ENCODE measurements at places on chromosomes 6 and 20.

DNA sequence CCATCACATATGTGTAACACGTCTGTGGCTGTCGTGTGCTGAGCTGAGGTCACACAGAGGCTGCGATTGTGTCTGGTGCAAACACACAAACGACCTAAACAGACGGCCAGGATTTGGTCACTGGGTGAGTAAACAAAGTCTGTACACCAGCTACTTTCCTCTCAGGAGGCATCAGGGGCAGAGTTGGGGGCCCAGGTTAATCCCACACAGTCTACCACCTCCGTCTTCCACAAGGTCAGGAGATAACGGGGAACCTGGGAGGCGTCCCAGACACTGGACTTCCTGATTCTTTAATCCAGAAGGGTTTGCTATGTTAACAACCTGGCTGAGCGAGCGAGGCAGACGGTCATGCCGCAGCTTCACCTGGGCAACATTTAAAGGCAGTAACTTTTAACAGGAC is 1.5 kb downstream of the DACT2 start:
- DNase-seq = no peak

- no peak for DNase-seq
Measured at GRCh38 chr6:35011096-35012041, 122.3 kb downstream of the ANKS1A start.

DNA sequence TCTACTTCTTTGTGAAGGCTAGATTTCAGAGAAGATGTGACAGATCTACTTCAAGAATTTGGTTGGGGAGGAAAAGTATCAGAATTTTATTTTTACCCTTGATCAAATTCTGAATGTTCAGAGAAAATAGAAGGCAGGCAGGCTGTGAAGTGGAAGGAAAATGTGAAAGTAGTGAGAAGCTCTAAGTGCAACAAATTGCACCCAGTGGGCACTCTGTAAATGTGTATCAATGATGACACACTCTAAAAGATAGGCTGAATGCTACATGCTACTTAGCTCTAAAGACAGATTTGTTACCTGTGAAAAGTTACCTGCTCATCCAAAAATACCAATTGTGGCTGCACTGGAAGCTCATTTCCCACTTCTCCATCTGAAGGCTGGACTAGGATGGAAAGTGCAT is 438.6 kb downstream of the PKHD1 start:
- no peak for DNase-seq

DNA sequence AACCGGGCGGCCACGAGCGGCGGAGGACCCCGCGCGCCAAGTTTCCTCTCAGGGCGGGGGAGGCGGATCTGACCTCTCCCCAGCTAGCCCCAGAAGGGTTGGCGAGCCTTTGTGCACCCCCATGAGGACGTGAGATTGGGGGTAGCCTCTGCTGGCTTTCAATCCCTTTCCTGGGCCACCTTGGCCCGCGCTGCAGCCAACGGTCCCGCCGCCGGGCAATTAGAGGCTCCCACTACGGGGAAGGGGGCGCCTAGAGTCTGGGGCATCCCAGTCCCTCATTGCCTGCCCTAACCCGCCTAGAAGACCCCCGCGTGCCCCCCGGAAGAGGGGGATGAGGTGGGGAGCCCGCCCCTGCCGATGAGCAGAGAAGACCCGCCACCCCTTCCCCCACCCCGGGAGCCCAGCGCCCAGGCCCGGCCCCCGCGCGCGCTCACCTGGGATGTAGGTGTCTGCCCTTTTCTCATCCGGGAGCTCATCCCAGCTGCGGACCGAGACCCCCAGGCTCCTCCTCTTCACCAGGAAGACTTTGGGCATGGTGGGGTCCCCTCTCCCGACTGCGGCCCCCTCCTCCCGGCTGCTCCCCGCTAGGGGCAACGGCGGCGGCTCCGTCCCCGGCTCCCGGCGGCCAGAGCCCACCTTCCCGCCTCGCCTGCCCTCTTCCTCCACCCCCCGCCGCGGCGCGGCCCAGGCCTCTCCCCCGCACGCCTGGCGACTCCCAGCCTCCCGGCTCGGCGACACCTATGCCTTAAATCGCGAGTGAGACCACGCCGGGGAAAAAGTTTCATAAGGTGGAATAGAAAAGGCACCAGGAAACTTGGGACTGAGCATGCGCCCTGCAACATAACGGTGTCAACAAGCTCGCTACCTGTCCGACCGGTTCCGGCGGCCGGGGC is at the start of gene OVOL2:
OVOL2 (minus strand) TSS at position 816 of the 893 bp plus-strand sequence; CDS start at position 534, 282 bp downstream.
- no peak for DNase-seq

GRCh38 chr6:170524172-170524502 is 29.0 kb downstream of the PSMB1 start:
- DNase-seq = no peak

GRCh38 chr6:39669973-39670342 is 55.2 kb downstream of the KIF6 start:
- no peak for DNase-seq

- no peak for DNase-seq
Measured at GRCh38 chr20:16528078-16528477, 45.2 kb downstream of the KIF16B start.

DNA sequence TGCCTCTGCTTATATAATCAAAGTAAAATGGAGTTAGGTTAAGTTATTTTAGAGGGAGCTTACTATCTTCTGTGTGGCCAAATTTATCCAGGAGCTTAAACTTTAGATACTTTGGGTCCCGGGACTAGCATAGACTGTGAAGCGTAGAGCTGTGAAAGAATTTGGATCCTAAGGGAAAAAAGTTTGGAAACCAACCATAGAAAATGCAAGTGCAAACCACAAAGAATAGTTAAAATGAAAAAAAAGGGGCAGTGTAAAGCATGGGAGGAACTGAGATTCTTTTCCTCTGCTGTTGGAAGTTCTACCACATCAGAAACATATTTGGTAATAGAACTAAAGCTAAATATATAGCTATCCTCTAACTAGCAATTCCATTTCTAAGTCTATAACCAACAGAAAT is 232.2 kb upstream of the FLRT3 start:
- no peak for DNase-seq

GRCh38 chr20:44596010-44596409 is 13.6 kb downstream of the PKIG start:
- DNase-seq = no peak

GRCh38 chr6:47091886-47092668 is 49.9 kb upstream of the ADGRF1 start:
- no peak for DNase-seq

DNA sequence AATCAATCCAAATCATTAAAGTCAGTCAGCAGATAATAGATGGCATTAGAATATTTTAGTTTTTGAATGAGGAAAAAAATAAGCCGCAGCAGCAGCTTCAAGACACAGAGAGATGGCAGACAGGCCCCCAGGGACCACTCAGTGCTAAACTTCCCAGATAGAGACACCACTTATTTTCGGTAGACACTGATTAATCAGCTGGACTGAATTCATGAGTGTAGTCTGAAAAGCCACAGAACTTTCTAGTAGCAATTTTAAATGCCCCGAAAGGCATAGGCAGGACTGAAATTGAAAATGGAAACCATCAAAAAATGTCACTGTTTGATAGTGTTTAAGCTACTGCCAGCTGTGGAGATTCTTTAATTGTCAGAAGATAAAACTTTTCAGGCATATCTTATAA is 3.1 kb upstream of the CLDN20 start:
- DNase-seq = no peak

DNA sequence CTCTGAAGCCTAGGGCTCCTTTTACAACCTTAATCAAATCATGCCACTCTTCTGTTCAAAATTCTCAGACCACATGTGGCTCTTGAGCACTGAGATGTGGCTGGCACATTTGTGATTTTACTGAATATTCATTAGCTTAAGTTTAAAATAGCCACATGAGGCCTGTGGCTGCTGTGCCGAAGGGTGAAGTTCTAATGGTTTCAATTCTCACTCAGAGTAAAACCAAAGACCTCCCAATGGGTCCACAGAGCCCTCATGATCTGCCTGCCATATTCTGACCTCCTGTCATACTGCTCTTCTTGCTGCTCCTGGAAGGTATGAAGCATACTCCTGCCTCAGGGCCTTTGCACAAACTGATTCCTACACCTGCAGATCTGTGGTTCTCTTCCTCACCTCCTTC is 7.8 kb upstream of the CST3 start:
- DNase-seq = no peak

GRCh38 chr6:100657678-100658330 is 193.1 kb upstream of the SIM1 start:
- DNase-seq = no peak

DNA sequence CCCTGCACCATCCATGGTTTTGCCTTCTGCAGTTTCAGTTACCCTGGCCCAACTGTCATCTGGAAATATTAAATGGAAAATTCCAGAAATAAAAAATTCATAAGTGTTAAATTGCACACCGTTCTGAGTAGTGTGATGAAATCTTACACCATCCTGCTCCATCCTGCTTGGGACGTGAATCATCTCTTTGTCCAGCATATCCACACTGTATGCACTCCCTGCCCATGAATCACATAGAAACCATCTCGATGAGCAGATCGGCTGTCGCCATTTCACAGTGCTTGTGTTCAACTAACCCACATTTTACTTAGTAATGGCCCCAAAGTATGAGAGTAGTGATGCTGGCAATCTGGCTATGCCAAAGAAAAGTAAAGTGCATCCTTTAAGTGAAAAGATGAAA is 105.9 kb upstream of the ID4 start:
- no peak for DNase-seq

DNA sequence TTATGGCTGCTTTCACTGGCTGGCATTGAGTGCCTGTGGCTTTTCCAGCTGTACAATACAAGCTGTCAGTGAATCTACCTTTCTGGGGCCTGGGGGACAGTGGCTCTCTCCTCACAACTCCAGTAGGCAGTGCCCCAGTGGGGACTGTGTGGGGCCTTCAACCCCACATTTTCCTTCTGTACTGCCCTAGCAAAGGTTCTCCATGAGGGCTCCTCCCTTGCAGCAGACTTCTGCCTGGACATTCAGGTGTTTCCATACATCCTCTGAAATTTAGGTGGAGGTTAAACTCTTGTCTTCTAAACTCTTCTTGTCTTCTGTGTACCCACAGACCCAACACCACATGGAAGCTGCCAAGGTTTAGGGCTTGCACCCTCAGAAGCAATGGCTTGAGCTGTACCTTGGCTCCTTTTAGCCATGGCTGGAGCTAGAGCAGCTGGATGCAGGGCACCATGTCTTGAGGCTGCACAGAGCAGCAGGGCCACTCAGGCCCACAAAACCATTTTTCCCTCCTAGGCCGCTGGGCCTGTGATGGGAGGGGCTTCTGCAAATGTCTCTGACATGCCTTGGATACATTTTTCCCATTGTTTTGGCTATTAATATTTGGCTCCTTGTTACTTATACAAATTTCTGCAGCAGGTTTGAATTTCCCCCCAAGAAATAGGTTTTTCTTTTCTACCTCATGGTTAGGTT is 9.6 kb downstream of the PEX7 start:
- DNase-seq = no peak

DNA sequence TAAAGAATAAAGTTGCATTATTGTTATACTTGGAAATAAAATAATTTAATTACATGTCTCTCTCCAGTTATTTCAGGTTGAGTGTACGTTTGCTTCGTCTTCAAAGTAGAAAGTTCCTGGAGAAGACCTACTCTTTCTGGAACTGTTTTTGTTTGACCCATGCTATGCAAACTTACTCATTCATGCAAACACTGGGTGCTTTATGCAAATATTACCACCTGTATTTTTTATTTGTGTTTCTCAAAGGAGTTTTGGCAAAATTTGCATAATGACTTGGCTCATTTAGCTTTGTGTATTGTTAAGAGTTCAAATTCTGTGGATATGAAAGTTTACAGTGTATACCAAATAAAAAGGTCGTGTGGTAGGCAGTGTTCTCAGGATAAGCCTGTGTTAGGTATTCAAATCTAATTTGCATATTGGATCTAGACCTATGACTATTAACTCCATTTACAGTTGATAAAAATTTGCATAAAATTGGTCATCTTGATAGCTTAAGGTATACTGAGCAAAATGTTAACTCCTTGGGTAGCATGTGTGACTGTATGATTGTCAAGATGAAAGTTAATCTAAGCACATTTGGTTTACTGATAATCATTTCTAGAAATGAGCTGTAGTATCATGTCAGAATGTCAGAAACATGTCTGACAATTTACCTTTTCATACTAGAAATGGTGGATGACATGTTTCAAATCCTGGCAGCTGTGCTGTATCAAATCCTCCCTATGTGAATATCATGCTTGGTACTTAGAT is 65.2 kb downstream of the CDKAL1 start:
- no peak for DNase-seq

GRCh38 chr20:46583411-46584214 is 33.2 kb upstream of the OCSTAMP start:
- DNase-seq = no peak

DNA sequence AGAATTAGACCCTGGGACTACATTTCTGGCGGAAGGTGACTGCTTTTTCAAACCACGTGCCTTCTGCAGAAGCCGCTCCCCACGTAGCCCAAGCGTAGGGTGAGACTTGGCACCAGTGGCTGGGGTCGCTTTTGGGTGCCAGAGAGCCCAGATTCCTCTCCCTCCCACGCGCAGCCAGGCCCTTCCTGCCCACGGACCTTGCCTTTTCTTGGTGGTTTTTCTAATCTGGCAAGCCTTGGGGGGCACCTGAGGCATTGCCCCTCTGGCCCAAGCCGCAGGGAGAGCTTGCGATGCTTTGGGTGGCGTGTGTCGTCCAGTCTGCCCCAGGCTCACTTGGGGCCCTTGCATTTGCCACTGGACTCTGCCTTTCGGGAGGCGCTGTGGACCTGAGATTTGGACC is 3.3 kb downstream of the SLCO4A1 start:
- DNase-seq = no peak

DNA sequence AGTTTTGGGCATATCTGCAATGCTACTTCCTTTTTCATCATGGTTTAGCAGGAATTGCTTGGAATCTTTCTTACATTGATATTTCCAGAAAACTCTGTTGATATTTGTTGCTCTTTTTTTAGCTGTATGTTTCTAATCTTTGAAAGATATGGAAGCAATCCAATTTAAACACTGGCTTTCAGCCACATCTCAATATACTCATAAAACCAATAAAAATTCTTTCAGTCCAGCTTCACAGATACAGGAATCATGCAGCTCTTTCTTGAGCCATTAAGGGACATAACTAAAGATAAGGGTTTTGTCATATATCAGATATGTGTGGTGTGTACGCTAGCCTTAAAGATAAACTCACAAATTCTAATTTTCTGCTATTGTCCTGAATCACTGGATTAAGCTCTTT is 47.4 kb downstream of the PKIB start:
- no peak for DNase-seq

DNA sequence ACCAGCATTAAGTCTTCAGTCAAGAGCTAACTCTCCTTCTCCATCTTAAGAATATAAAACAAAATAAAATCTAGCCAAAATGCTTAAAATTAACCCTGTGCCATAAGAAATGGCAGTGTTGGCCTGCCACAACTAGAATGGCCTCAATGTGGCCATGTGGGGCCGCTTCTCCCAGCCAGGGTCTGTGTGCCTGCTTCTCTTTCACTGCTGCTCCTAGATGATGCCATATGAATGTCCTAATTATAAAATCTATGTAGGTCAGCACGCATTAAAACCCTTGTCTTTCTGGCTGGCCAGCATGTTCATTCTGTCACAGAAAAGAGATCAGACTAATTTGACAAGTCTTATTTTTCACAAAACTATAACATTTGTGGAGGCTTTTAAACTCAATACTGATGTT is 102.6 kb downstream of the C6orf118 start:
- no peak for DNase-seq

- no peak for DNase-seq
Measured at GRCh38 chr20:57135875-57136274, 130.6 kb downstream of the BMP7 start.

All from stimulated activated CD8-positive, alpha-beta memory T cell treated with anti-CD3 and anti-CD28 coated beads, Interleukin-4, amount 100 ng/mL, for 4 hours (primary cell).